ENCODE measurements at places on chromosomes 5 and 9.

- H3K36me3 ChIP-seq: no peaks in the 10 kb centered on the region
- H3K27ac ChIP-seq: no peak overlapping the region
Observed at GRCh38 chr9:129580211-129580915, 40.5 kb downstream of the C9orf50 start.

- no peak overlapping the region for H3K4me3 ChIP-seq
- no peaks in the 10 kb centered on the region for H3K4me1 ChIP-seq
- H3K27ac ChIP-seq: no peak overlapping the region
- no peak for DNase-seq
- no peaks in the 10 kb centered on the region for H3K27me3 ChIP-seq
Observed at GRCh38 chr5:31235381-31235780, 41.9 kb downstream of the CDH6 start.

DNA sequence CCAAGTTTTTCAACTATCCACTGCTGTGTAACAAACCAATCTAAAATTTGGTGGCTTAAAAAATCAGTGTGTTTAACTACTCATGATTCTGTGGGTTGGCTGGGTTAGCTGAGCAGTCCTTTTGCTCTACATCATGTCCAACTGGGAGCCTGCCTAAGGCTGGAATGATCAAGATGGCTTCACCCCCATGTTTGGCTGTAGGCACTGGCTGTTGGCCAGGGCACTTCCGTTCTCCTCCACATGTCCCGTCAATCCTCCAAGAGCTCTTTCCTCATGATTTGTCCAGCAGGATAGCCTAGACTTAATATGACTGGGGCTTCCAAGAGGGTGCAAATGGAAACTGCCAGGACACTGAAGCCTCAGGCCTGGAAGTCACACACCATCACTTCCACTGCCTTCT, 17.0 kb upstream of the TSSK1B start:
- no peaks in the 10 kb centered on the region for H3K4me1 ChIP-seq
- no peak for DNase-seq
- no peak overlapping the region for H3K4me3 ChIP-seq
- H3K27ac ChIP-seq: no peak overlapping the region
- H3K36me3 ChIP-seq: no peaks in the 10 kb centered on the region
- H3K27me3 ChIP-seq: no peaks in the 10 kb centered on the region

DNA sequence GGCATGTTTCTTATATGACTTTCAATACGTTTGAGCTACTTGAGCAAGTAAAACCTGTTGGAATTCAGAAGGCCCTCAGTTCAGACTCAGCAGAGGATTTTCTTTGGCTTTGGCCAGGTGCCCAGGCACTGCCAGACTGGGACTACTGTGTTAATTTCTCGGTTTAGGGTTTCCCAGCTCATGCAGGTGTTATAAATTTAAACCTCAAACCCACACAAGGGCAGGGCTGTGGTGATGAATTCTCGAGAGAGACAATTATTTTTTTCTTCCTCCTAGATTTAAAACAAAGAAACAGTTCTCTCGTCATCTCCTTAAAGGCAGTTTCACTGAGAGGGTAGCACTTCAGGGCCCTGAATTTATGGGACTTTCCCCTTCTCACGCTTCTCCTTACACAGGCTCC, 406.0 kb upstream of the PIK3R1 start:
- H3K27ac ChIP-seq: no peak overlapping the region
- H3K4me1 ChIP-seq: peaks cover 2% of the 10 kb centered on the region
- no peak overlapping the region for H3K4me3 ChIP-seq
- DNase-seq: no peak
- H3K36me3 ChIP-seq: no peaks in the 10 kb centered on the region

DNA sequence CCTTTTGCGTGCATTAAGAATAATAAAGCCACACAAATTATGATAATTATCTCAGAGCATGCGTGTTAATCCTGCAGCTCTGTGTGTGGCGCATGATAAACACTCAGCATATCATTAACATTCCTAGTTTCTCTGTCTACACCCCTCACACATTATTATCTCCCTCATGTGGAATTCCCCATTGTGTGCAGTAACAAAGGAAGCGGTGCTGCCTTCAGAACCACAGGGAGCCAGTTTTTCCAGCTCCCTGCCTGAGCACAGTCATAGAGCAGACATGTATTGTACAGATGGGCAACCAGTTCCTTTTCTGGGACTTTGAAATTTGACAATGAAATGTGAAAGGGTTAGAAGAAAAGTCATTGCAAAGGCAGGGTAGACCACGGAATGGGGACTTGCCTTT, 1365.5 kb upstream of the CDH9 start:
- no peaks in the 10 kb centered on the region for H3K4me1 ChIP-seq
- no peak overlapping the region for H3K4me3 ChIP-seq
- H3K27ac ChIP-seq: no peak overlapping the region
- H3K27me3 ChIP-seq: no peaks in the 10 kb centered on the region
- H3K36me3 ChIP-seq: no peaks in the 10 kb centered on the region

Measured in muscle of leg (tissue), 16 donors.